ENCODE measurements at places on chromosomes 5 and 9. TPM values are rescaled to one million over a fixed set of nuclear protein-coding genes. Genes with fewer than 3 reads are reported as not detected.

Gene PCDHB8
- 2.3 TPM for total RNA-seq

Gene SHROOM1
- 5.2 TPM for total RNA-seq

Gene PLCXD3
- 24.4 TPM for total RNA-seq

Gene LCN9
- not detected for total RNA-seq

Gene ENHO
- total RNA-seq = 0.24 TPM

Gene IL3
- total RNA-seq = not detected

Gene ADAMTS2
- total RNA-seq = 62.0 TPM

Gene KCNMB1
- 61.6 TPM for total RNA-seq

Gene IL13
- 0.29 TPM for total RNA-seq

Gene BTNL3
- not detected for total RNA-seq

Gene STK32A
- 0.95 TPM for total RNA-seq

Gene RIMOC1
- 33.7 TPM for total RNA-seq

Gene DBN1
- 121 TPM for total RNA-seq

Gene OR1Q1
- not detected for total RNA-seq

Gene CACFD1
- 11.7 TPM for total RNA-seq

Gene SMIM3
- 32.5 TPM for total RNA-seq

Gene SPATA31A3
- total RNA-seq = not detected

Gene CMYA5
- 3.5 TPM for total RNA-seq

Gene POLK
- total RNA-seq = 43.0 TPM

Gene MARVELD2
- 1.00 TPM for total RNA-seq

Gene IRX1
- total RNA-seq = not detected

Gene CTXN3
- not detected for total RNA-seq

Gene CCL27
- total RNA-seq = not detected

Gene ALDH1B1
- 200 TPM for total RNA-seq

Gene COL5A1
- 196 TPM for total RNA-seq

Gene TMEM245
- total RNA-seq = 52.3 TPM

Gene TLR4
- 31.3 TPM for total RNA-seq

Gene ADAMTS19
- total RNA-seq = not detected

Gene OBP2B
- not detected for total RNA-seq

Gene MYMK
- not detected for total RNA-seq

Gene SEMA6A
- 24.9 TPM for total RNA-seq

Gene HAVCR1
- total RNA-seq = not detected

Gene GPR107
- 38.3 TPM for total RNA-seq

Gene ADAMTS16
- 0.05 TPM for total RNA-seq

Gene CYLC2
- not detected for total RNA-seq

Gene LMX1B
- total RNA-seq = 1.4 TPM

Gene BARHL1
- total RNA-seq = not detected

Gene SPAG8
- total RNA-seq = 0.76 TPM

Gene TRIM23
- 15.1 TPM for total RNA-seq

Gene PCDHGC4
- 2.9 TPM for total RNA-seq

Gene MOB3B
- 4.0 TPM for total RNA-seq

Gene LOX
- 58.6 TPM for total RNA-seq

Gene TPPP
- total RNA-seq = 9.8 TPM

Gene MRPS2
- 15.9 TPM for total RNA-seq

All from posterior vena cava (tissue), 2 donors.